ENCODE measurements at places on chromosomes 16 and 17. TPM values are rescaled to one million over a fixed set of nuclear protein-coding genes. Genes with fewer than 3 reads are reported as not detected.

KRT24 gene
- polyA plus RNA-seq, result not detected

- no peak for DNase-seq
Observed at GRCh38 chr16:74987027-74987681, 2.2 kb upstream of the WDR59 start.

GRCh38 chr17:77718669-77718961 is 239.9 kb upstream of the TNRC6C start:
- DNase-seq, result no peak

DNA sequence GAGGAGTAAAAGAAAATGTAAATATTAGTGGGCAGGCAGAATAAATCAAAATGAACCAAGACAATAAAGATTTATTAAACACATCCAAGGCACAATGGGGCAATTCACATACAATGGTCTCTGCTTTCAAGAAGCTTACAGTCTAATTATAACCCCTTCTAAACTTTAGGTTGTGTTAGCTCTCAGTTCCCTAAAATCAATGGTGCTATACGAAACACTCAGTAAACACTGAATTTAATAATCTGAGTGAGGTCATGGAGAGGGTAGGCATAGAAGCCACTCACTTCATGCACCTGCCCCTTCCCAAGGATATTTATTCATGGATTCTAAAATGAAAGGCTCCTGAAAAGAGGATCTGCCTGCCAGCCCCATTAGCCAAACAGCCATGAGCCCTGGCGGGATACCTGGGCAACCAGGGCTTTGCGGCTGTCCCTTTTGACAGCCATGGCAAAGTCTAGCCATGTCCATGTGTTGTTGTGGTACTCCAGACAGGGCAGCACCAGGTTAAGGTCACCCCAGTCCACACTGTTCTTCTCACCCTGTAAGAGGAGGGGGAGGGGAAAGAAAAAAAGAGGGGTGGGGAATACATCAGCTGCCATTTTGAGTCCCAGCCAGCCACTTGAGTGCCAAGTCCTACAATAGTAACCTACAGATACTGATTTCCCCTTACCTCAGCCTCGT is 1.4 kb upstream of the RSKR start:
- no peak for DNase-seq

DNA sequence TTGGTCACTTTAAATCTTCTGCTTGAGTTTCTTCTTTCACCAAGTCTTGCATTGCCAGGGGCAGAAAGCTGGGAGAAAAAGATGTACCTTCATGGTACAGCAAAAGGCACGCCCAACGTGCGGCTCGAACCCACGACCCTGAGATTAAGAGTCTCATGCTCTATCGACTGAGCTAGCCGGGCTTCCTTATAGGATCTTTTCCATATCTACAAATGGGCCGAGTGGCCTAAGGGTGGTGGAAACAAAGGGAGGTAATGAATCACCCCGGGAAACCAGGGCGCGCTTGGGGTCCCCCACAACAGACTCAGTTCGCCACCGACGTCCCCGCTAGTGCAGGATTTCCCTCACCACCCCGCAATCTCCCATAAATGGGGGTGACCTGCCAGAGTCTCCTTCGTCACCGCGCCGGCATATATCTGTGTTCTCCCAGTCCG is 7.5 kb upstream of the OR1F1 start:
- DNase-seq, result no peak

DNA sequence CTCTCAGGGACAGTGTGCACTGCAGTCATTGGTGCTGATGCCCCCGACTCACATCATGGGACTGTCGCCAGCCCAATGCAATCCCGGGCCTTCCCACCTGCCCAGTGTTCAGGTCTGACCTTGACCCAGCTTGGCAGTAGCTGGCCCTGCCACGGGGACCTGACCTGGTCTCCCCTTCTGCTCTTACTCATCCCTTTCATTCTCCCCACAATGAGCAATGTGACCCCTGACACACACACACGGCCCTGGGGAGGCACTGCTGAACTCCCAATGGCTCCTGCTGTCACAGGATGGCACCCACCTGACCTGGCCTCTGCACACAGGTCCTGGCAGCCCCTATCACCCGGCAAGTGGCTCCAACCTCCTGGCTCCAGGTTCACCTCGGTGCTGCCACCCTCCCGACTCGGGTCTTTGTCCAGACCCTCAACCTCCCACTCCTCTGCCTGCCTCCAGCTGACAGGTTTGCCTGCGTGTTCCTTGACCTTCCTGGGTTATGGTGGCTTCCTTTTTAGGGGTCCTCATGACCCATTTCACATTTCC is 6.6 kb downstream of the CD300C start:
- DNase-seq, result no peak

Measured in fibroblast of lung (primary cell).